ENCODE measurements at places on chromosomes 7 and 10. TPM values are rescaled to one million over a fixed set of nuclear protein-coding genes. Genes with fewer than 3 reads are reported as not detected.

DNA sequence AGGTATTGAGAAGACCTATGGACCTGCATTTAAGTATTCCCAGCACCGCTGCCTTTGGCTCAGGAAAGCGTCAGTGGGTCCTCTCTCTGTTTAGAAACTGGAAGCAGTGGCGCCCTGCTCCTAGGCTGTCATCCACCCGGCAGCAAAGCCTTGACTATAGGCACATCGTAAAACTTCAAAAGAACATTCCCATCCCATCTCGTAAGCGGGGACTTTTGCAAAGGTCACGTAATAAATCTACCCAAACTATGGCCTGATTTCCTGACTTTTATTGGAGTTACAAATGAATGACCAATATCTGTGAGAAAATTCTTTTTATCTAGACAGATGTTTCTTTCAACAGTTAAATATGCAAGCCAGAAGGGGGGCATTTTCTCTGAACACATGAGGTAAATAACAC, 115.8 kb upstream of the TCERG1L start:
- DNase-seq: no peak

DNA sequence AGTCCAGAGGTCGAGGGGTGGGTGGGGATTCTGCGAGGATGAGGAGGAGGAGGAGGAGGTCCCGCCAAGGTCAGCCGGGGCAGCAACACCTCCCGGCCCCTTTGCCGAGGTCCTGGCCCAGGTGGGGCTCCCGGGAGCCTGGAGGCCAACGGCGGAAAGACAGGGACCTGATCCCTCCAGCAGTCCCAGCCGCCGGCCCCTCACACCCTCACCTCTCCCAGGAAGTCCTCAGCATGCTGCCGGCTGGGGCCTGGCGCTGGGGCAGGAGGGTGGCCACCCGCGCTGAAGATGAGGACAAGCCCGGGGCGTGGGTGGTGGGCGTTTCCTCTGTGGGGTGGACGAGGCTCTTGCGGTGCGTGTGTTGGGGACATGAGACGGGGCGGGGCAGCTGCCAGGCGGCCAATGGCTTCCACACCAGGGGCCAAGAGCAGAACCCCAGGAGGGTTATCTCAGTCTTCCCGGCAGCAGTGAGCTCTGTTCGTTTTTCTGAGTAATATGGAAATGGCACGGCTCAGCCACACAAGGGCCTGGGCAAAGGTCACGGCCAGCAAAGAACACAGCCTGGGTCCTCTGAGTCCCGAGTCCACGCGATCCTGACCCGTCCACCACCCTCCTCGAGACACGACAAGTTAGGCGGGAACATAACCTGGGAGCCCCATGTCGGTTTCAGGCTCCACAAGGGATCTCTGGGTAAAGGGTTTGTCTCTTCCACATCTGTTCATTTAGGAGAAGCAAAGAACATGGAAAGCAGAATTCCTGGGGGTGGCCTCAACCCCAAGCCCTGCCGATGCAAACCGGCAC, 82.9 kb upstream of the PDGFA start:
- DNase-seq: peak; percentile 52

- no peak for DNase-seq
Measured at GRCh38 chr10:80870282-80870681, 332.6 kb downstream of the SH2D4B start.

- no peak for DNase-seq
Measured at GRCh38 chr7:122975341-122975740, 20.2 kb downstream of the TAS2R16 start.

DNA sequence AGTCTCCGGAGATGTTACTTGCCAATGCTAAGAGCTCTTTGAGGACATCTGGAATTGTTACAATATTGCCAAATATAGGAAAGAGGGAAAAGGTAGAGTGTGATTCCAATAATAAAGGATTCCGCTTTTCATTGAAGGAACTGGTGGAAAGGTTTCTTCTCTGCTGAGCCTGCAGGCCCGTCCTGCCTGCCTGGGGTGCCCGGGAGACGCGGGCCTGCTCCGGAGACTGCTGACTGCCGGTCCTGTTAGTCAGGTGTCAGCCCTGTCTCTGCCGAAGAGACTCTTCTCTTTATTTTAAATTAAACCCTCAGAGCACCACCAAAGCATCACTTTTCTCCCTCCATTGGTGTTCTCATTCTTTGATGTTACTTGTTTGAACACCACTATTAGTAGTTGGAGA, 2.2 kb downstream of the EGFR start:
- no peak for DNase-seq

GRCh38 chr7:45104844-45105587, 6.5 kb downstream of the TBRG4 start:
- DNase-seq: no peak

DNA sequence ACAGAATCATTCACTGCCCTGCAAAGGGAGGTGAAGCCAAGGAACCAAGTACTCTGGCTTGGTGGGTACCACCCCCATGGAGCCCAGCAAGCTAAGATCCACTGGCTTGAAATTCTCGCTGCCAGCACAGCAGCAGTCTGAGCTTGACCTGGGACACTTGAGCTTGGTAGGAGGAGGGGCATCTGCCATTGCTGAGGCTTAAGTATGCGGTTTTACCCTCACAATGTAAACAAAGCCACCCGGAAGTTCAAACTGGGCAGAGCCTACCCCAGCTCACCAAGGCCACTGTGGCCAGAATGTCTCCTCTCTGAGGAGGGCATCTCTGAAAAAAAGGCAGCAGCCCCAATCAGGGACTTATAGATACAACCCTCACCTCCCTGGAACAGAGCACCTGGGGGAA, 1050.0 kb upstream of the GHITM start:
- no peak for DNase-seq

GPR141 gene
- not detected for total RNA-seq

OPALIN gene
- not detected for total RNA-seq

TRPV6 gene
- total RNA-seq: 0.06 TPM

WASL gene
- total RNA-seq: 25.4 TPM
